IMR-90 (cell line): ENCODE measurements at places on chromosomes 7 and 10. TPM values are rescaled to one million over a fixed set of nuclear protein-coding genes. Genes with fewer than 3 reads are reported as not detected.

The TCAF2 gene
- total RNA-seq, result 3.3 and 3.4 TPM in 2 replicates

The CPXM2 gene
- not detected in 2 replicates for total RNA-seq

The IDI1 gene
- 27.4 and 45.8 TPM in 2 replicates for total RNA-seq

DNA sequence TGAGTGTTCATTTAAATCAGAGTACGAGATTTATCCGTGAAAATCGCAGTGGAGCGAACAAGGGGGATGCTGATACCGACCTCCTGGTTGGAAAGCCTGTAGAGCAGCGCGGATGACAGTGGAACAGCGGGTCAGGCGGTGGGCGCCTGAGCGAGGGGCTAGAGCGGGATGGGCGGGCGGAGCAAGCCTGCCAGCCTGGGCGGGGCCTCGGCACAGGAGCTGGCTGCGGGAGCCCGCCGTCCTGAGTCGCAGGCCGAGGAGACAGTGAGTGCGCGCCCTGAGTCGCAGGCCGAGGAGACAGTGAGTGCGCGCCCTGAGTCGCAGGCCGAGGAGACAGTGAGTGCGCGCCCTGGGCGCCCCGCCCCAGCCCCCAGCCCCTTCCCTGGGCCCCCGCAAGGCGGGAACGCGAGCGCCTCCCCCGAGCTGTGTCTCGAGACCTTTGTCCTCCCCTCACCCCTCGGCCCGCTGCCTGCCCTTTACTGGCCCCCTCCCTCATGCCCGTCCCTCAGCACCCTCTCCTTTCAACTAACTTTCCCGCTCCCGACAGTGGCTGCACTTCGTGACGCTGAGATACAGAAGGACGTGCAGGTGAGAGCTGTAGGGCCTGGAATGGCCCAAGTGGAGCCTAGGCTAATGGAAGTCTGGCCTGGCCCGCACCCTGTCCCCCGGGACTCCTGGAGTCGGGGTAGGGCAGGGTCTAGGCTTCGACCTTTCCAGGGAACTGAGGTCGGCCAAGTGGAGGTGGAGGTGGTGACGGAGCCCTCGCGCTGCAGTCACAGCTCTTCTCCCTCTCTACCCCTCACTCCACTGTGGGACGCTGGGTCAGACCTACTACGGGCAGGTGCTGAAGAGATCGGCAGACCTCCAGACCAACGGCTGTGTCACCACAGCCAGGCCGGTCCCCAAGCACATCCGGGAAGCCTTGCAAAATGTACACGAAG is at the start of gene AS3MT:
Gene AS3MT (plus strand): TSS at position 213 of the 941 bp plus-strand sequence. CDS start 123 bp downstream, at position 336.
- no peak for DNase-seq
- H3K36me3 ChIP-seq, result no peaks in the 10 kb centered on the region
- peaks cover 5% of the 10 kb centered on the region for H3K4me1 ChIP-seq
- H3K27ac ChIP-seq, result peak within 1 kb of the TSS; percentile 46

GRCh38 chr7:12951397-12951801 is 264.0 kb downstream of the ARL4A start:
- H3K27me3 ChIP-seq, result no peaks in the 10 kb centered on the region
- H3K27ac ChIP-seq, result no peak overlapping the region
- no peak overlapping the region for H3K4me3 ChIP-seq
- H3K4me1 ChIP-seq, result peaks cover 2% of the 10 kb centered on the region; the same call in 1 of the 2 replicates
- no peaks in the 10 kb centered on the region for H3K36me3 ChIP-seq

- no peak overlapping the region for H3K27ac ChIP-seq
- H3K27me3 ChIP-seq, result peaks cover 27% of the 10 kb centered on the region
- no peaks in the 10 kb centered on the region; the same call in 1 of the 2 replicates for H3K36me3 ChIP-seq
- no peak for DNase-seq
Measured at GRCh38 chr7:156947120-156947843, 2.2 kb upstream of the NOM1 start.

DNA sequence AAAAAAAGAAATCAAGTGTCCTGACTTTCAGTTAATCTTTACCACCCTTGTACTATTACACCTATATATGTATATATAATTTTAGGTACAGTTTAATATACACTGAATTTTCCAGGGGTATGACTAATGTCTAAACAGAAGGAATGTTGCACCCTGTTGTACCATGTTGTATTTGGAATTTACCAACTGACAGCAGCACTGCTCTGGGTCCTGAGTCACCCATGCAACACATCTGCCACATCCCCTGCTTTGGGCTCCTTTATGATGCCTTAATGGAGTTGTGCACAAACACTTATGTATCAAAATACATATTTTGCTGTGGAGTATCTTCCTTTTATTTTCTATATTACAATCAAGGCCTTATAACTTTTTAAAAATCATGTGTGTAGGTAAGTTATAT is 21.2 kb downstream of the YAE1 start:
- H3K4me1 ChIP-seq, result peaks cover 9% of the 10 kb centered on the region
- no peak overlapping the region for H3K27ac ChIP-seq
- no peaks in the 10 kb centered on the region for H3K36me3 ChIP-seq
- DNase-seq, result peak; percentile 55
- H3K27me3 ChIP-seq, result no peaks in the 10 kb centered on the region
